Caudate nucleus (tissue), 63 donors: ENCODE measurements at places on chromosomes 4 and X.

- no peak for DNase-seq
Measured at GRCh38 chr4:149884529-149885181, 69.0 kb upstream of the IQCM start.

- no peak for DNase-seq
Measured at GRCh38 chrX:96841325-96841724, 42.4 kb upstream of the RPA4 start.

GRCh38 chrX:7028246-7028645 is 119.3 kb upstream of the STS start:
- DNase-seq = no peak

DNA sequence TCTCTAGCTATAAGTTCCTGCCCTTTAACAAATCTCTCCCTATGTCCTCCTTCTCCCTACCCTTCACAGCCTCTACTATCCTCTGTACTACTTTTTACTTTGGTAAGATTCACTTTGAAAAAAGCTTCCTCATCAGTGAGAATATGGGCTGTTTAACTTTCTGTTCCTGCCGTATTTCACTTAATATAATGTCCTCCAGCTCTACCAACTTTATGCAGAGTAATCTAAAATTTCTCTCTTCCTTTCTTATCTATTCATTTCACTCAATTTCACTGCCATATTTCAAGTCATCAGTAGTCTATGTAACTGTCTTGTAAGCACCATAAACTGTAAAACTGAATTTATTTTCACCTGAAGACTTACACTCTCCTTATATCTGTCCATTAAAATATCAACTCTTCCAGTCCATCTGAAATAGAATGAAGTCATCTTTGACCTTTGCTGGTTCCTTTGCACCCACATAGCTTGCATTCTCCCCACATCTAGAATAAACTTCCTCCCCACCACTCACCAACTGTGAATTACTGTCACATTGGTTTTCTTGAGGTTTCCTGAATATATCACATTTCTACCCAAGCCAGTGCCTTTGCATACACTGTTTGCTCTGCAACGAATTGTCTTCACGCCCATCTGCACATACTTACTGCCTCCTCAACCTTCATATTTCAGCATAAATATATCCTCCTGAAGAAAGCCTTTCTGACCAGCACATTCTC is 54.6 kb downstream of the ARAP2 start:
- no peak for DNase-seq

DNA sequence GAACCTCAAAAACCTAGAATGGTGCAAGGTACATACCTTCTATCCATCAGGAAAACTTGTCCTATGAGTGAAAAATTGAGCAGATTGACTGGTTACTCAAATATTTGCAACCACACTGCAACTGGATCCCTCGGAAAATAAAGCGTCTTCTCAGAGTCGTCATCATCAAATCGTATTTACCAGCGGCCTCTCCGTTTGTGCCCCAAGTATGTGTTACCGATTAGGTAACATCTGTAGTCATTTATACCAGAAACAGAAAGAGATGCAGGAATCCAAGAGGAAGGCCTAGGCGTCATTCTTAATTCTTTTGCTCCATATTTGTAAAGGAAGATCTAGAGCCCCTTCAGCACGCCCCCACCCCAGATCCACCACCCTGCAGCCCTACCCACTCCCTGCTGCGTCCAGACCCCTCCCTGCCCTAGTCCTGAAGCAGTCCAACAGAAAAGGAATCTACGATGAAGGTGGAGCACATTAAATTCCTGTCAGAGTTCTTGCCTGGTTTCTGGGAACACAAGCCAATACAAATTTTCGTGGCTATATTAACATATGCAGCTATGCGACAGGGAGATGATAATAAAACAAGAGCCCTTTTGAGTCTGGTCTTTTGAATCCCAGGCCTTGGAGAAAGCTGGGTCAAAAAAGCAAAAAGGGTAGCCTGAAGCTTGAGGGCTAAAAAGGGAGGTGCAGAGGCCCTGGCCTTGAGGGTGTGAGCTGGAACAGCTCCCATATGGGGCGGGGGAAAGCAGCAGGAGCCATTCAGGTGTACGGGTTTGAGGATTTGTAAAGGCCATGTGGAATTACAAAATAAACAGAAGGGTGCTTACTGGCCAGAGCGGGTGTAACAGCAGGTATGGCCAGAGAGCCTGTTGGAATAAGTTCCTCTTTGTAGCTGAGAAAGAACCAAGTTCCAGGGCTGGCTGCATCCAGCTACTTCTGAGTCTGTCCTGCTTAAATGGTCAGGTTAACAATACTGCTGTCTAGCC is 77.0 kb downstream of the ZNF827 start:
- no peak for DNase-seq

- DNase-seq = no peak
Measured at GRCh38 chr4:135739354-135739753, 1537.8 kb upstream of the PABPC4L start.

DNA sequence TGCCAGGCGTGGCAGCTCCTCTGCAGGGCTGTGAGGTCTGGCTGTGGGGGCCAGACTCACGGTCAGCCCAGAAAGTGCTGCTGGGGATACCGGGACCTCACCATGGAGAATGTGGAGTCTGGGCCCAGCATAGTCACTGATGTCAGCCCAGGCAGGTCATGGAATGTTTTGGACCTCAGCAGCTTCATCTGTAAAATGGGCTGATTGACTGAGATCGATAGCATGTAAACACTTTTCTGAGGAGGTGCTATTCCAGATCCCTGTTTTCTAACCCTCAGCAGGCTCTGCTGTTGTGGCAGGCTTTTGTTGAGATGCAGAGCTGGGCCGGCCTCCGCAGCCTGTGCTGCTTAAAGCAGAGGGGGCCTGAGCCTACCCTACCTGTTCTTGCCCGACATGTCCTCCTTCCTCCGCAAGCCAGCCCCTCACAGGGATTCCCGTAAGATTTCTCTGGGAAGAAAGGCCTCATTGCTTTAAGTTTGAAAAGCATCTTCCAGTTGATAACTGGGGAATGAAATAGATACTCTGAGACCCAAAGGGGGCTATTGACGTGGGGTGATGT is 38.3 kb upstream of the HGFAC start:
- DNase-seq = no peak

- no peak for DNase-seq
Measured at GRCh38 chr4:99811117-99811516, 5.5 kb upstream of the DAPP1 start.

GRCh38 chr4:136307765-136308164 is 1224.5 kb downstream of the PCDH18 start:
- no peak for DNase-seq

- no peak for DNase-seq
Measured at GRCh38 chr4:83581411-83582288, 45.7 kb downstream of the GPAT3 start.
